ENCODE measurements at places on chromosomes 3 and 15.

DNA sequence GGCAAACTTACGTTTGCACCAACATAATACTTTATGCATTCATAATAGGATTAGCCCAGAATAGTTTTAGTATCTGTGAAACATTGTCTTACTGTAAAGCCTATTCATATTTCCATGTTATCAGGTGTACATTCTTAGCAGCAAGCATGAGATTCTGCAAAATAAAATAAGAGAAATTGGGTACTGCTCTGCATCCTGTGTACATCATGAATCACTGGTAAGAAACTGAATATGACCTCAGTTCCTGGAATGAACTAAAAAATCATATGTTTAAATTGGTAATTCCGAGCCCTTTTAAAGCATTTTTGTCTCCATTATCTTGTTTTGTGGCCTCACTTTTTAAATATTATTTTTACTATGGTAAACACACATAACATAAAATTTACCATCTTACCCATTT is 605.1 kb downstream of the ROBO1 start:
- no peak for DNase-seq

- no peak for DNase-seq
These were observed 64.5 kb downstream of the GLDN start for GRCh38 chr15:51405693-51406523.

GRCh38 chr3:122258757-122259371 is 66.2 kb upstream of the CSTA start:
- peak; percentile 83 for DNase-seq

- no peak for DNase-seq
These were observed 23.4 kb upstream of the CLEC3B start for GRCh38 chr3:45002720-45003119.

- no peak for DNase-seq
These were observed 53.5 kb upstream of the KIF23 start for GRCh38 chr15:69360642-69361041.

- no peak for DNase-seq
These were observed 99.3 kb downstream of the ARHGEF26 start for GRCh38 chr3:154220462-154220861.

DNA sequence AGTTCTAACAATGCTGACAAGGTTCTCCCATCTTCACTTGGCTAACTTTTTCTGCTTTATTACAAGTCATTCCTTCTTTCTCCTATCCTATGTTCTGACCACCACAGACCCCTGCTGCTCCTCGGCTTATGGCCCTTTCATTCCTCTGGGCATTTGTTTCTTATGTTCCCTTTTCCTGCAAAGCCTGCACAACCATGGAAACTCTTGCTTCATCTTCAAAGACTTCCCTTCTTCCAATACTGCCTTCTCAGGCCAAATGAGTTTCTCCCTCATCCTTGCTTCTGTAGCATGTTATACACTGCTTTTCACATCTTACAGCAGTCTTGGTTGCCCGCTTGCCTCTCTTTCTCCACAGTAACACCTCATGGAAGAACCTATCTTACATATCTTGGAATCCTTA is 17.9 kb upstream of the ATOSA start:
- no peak for DNase-seq

DNA sequence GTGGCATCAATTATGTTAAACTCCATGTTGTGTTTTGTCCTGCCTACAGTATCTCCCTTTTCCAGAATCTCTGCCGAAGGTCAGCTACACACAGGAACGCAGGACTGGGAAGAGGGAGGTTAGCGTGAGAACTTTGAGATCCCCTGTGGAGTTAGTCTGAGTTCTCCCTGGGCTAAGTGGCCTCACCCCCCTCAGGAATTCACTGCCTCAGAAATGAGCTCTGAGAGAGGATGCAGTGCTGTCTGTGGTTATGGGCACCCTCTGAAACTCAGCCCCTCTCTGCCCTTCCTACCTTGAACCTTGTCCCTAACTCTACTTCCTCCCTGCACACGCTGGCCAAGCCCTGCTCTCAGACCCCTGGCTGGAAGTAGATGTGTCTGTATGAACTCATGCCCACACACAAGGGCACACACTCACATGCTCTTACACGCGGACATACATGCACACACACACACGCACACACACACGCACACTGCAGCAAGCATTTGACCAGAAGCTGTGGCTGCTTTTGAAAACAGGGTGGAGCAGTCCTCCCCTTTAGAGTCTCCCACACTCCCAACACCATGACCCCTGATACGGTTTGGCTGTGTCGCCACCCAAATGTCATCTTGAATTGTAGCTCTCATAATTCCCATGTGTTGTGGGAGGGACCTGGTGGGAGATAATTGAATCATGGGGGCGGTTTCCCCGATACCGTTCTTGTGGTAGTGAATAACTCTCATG is 5.3 kb upstream of the VIPR1 start:
- no peak for DNase-seq

DNA sequence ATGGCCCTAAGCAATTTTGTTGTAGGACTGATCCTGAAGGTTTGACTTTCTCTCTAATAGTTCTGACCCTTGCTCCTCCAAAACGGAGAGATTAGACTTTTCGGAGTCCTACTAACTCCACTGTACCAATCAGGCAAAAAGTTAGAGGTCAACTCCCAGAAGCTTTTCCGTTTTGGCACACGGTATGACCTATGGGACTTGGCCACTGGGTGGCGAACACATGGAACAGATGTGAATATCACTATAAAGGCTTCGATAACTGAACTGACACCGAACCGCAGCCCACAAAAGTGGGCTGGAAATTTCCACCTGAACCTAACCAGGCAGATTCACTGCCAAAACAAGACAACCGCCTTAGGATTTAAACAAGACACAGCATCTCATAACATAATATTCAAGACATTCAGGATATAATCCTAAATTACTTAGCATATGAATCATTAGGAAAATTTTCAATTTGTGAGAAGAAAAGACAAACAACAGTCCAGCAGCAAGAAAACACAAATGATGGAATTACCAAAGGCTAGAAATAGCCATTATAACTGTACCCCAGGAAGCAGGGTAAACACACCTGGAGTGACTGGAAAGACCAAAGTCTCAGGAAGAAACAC is 12.2 kb upstream of the TM2D3 start:
- DNase-seq: no peak

DNA sequence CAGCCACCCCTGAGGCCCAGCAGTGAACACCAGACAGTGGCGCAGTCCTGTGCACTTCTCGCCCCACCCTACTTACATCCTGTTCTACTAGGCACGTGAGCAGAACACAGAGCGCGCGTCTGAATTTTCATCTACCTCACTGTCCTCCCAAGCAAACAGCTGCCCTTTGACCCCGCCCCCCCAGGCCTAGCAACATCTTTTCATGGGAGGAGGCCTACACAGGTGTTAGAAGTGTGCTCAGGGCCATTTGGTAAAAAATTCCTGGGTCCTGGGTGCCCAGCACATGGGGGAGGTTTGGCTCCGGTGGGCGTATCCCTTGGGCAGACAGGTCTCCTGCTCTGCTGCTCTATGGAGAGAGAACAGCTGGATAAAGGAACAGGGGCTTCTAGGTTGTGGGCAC is 95.0 kb downstream of the MYLK start:
- DNase-seq: no peak

- DNase-seq: no peak
These were observed 35.2 kb downstream of the FBXO45 start for GRCh38 chr3:196603683-196604082.

DNA sequence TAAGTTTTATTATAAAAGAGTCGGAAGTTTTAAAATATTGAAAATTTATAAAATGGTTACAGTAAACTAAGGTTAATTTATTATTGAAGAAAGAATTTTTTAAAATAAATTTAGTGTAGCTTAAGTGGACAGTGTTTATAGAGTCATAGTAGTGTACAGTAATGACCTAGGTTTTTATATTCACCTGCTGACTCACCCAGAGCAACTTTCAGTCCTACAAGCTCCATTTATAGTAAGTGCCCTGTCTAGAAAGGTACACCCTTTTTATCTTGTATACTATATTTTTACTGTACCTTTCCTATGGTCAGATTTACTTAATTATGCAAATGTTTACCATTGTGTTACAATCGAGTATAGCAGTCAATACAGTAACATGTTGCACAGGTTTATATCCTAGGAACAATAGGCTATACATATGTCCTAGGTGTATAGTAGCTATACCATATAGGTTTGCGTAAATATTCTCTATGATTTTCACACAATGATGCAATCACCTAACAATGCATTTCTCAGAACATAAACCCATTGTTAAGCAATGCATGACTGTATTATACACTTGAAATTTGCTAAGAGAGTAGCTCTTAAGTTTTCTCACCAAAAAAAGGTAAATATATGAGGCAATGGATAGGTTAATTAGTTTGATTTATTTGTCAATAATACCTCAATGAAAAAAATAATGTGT is 106.9 kb upstream of the CD96 start:
- DNase-seq: no peak

DNA sequence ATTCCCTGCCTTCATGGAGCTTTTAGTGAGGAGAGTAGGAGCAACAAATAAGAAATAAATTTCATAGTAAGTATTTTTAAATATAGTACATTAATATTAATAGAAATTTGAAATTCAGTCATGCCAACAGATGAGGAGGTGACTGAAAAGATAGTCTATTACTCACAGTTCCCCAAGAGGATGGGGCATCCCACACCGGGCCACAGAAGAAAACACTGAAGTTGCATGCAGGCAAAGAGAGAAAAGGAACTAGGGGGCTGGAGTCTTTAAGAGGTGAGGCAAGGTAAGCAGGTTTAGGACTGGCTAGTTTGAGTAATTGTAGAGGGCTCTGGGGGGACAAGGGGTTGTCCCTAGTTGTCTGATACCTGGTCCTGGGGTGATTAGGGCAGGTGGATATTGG is 120.1 kb upstream of the UMPS start:
- no peak for DNase-seq

GRCh38 chr3:119295816-119296726 is 1.9 kb downstream of the ARHGAP31 start:
- no peak for DNase-seq

- no peak for DNase-seq
These were observed 16.2 kb upstream of the CHD2 start for GRCh38 chr15:92883876-92884435.

- no peak for DNase-seq
These were observed 465.4 kb upstream of the THBS1 start for GRCh38 chr15:39115379-39116057.
